ENCODE measurements at places on chromosomes 3 and 15. TPM values are rescaled to one million over a fixed set of nuclear protein-coding genes. Genes with fewer than 3 reads are reported as not detected.

DNA sequence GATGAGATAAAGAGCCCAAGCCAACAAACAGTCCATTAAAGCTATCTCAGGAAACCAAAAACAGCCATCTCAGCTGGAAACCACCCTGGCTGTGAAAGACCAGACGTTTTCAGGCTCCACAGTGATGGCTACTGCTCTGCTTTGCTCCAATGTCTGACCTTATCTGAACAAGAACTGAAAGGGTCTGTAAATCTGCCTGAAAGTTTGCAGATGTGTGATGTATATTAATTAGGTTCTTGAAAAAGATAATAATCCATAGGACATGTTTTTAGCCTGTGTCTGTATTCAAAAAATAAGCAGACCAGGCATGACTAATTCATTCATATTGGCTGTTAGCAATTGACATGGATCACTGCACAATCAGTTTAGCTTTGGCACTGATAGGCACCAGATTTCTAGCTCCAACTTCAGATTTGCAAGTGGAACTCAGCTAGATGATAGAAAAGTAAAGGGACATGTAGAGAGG is 611.4 kb upstream of the NAALADL2 start:
- no peak for DNase-seq
- no peak overlapping the region for H3K27ac ChIP-seq
- no peaks in the 10 kb centered on the region for H3K36me3 ChIP-seq
- H3K4me3 ChIP-seq, result no peak overlapping the region
- H3K4me1 ChIP-seq, result peaks cover 6% of the 10 kb centered on the region

The DCUN1D1 gene
- total RNA-seq, result 13.4 TPM

The ABI3BP gene
- total RNA-seq, result 46.8 TPM

The CCR8 gene
- total RNA-seq, result not detected

- no peaks in the 10 kb centered on the region for H3K27me3 ChIP-seq
- no peak overlapping the region for H3K4me3 ChIP-seq
- no peaks in the 10 kb centered on the region for H3K36me3 ChIP-seq
- no peak overlapping the region for H3K27ac ChIP-seq
- no peak for DNase-seq
These were observed 11.9 kb downstream of the ABHD6 start for GRCh38 chr3:58249358-58250092.

The PROK2 gene
- not detected for total RNA-seq

GRCh38 chr3:181252631-181253030 is 263.1 kb upstream of the DNAJC19 start:
- no peaks in the 10 kb centered on the region for H3K27me3 ChIP-seq
- no peak overlapping the region for H3K27ac ChIP-seq
- H3K36me3 ChIP-seq, result no peaks in the 10 kb centered on the region

The CCR1 gene
- 27.7 TPM for total RNA-seq

- H3K4me3 ChIP-seq, result no peak overlapping the region
- H3K27me3 ChIP-seq, result no peaks in the 10 kb centered on the region
- H3K36me3 ChIP-seq, result no peaks in the 10 kb centered on the region
- no peak overlapping the region for H3K27ac ChIP-seq
- no peak for DNase-seq
These were observed 240.0 kb upstream of the SEMA6D start for GRCh38 chr15:47477341-47477740.

DNA sequence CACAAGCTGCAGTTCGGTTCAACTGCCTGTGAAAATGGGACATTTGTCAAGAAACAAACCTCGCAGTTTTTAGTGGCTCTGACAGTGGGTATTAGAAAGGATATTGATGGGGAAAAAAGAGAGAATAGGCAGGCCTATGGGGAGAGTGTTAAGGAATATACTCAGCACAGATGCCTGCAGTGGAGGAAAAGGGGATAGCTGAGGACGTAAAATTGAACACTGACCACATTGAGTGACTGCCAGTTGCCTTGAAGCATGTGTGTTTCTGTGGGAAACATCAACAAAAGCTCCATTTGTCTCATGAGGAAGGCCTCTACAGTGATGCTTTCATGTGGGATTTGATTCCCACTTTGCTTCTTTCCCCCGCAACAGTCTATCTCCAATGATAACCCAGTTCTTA is 1042.1 kb downstream of the TUSC7 start:
- no peak overlapping the region for H3K4me3 ChIP-seq
- H3K36me3 ChIP-seq, result no peaks in the 10 kb centered on the region
- no peak for DNase-seq

DNA sequence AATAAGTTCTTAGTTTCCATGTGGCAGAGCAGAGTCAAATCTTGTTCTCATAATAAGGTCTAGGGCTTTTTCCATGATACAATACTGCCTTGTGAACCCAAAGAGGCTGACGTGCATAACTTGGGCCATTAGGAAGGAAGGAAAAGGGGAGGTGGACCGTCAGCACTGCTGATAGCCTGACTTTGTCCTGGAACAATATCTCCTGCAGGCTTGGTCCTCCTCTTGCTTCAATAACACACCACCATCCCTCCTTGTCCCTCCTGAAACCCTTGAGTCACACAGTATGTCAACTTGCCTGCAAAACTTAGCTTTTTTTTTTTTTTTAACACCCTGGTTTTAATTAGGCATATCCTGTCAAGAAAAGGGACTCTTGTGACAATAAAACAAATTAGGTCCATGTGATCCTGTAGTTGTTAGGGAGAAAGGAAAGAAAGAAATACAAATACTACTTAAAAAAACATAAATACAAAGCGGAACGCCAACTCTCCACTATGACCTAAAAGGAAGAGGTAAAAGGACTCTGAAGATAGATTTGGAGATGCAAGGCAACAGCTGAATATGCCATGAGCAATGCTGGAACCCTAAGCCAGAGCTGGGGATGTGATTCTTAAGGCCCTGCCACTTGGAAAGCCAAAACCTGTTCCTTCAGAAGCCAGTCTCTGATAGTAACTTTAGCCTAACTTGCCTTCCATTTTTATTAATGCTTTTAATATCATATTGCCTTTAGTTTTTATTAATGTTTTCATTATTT is 67.0 kb downstream of the WWTR1 start:
- H3K27ac ChIP-seq, result peak overlapping the region; percentile 43
- peaks cover 82% of the 10 kb centered on the region for H3K4me1 ChIP-seq
- DNase-seq, result no peak
- H3K4me3 ChIP-seq, result no peak overlapping the region
- H3K27me3 ChIP-seq, result no peaks in the 10 kb centered on the region
- H3K36me3 ChIP-seq, result no peaks in the 10 kb centered on the region

The RAB6B gene
- 4.0 TPM for total RNA-seq

The C3orf49 gene
- not detected for total RNA-seq

The CISH gene
- total RNA-seq, result 13.3 TPM

GRCh38 chr15:53875139-53875538 is 103.1 kb upstream of the UNC13C start:
- DNase-seq, result no peak
- no peaks in the 10 kb centered on the region for H3K36me3 ChIP-seq
- H3K27me3 ChIP-seq, result no peaks in the 10 kb centered on the region
- H3K4me1 ChIP-seq, result no peaks in the 10 kb centered on the region
- no peak overlapping the region for H3K4me3 ChIP-seq
- no peak overlapping the region for H3K27ac ChIP-seq

DNA sequence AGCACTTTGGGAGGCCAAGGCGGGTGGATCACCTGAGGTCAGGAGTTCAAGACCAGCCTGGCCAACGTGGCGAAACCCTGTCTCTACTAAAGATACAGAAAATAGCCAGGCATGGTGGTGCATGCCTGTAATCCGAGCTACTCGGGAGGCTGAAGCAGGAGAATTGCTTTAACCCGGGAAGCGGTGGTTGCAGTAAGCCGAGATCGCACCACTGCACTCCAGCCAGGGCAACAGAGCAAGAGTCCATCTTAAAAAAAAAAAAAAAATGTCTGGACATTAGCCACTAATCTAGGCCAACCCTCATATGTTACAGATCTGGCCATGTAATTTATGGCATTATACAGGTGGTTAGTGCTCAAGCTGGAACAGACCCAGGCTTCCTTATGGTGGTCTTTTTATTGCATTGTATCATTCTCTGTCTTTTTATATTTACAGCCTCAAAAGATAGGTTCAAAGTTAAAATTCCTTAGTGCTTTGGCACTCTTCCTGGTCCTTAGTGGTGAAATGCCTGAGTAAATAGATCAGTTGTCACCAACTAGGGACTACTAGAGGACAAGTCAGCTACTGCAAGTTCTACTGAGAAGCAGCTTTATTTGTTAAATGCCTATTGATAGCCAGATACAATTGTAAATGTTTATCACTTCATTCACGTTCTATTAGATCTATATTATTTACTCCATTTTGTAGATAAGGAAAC is 16.0 kb downstream of the STARD9 start:
- H3K4me1 ChIP-seq, result peaks cover 53% of the 10 kb centered on the region
- no peaks in the 10 kb centered on the region for H3K36me3 ChIP-seq
- peak overlapping the region; percentile 79 for H3K27ac ChIP-seq
- DNase-seq, result no peak

GRCh38 chr3:148962513-148962912 is 28.8 kb upstream of the GYG1 start:
- H3K4me3 ChIP-seq, result no peak overlapping the region
- no peak for DNase-seq
- no peaks in the 10 kb centered on the region for H3K27me3 ChIP-seq
- no peak overlapping the region for H3K27ac ChIP-seq
- H3K4me1 ChIP-seq, result no peaks in the 10 kb centered on the region

The PAQR5 gene
- 6.1 TPM for total RNA-seq

DNA sequence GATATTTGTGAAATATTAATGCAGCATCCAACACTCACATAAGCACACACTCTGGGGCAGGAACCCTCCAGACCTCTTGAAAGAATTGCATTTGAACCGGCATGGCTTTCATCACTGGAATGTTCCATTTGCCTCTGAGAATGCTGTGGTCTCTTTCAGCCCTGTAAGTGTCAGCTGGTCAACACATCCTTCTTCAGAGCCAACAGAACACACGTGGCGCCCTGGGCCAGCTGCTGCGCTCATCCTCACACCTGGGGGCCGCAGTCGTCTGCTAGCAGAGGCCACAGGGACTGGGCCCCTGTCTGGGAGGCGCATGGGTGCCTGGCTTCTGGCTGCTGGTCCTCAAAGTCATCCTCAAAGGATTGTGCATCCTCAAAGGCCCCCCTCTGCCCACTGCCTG is 71.4 kb upstream of the HERC1 start:
- no peak overlapping the region for H3K4me3 ChIP-seq
- H3K27ac ChIP-seq, result no peak overlapping the region
- H3K4me1 ChIP-seq, result peaks cover 14% of the 10 kb centered on the region

DNA sequence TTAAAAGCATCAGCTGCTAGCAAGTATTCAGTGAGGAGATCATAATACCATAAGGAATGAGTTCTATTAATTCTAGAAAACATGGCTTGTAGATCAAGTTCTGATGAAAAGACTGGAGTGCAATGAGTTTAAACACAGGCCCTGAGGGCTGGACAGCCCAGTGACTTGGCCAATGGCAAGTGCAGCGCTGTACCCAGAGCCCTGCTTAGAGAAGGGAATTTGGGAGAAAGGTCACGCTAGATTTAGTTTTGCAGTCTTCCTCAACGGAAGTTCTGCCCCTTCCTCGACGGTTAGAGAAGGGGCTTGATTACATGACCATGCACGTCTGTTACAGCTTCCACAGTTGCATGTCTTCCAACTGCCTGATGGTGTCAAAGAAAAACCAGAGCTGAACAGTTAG is 4.0 kb downstream of the TMEM212 start:
- no peaks in the 10 kb centered on the region for H3K27me3 ChIP-seq
- peaks cover 10% of the 10 kb centered on the region for H3K4me1 ChIP-seq
- no peaks in the 10 kb centered on the region for H3K36me3 ChIP-seq

The AP3B2 gene
- not detected for total RNA-seq

DNA sequence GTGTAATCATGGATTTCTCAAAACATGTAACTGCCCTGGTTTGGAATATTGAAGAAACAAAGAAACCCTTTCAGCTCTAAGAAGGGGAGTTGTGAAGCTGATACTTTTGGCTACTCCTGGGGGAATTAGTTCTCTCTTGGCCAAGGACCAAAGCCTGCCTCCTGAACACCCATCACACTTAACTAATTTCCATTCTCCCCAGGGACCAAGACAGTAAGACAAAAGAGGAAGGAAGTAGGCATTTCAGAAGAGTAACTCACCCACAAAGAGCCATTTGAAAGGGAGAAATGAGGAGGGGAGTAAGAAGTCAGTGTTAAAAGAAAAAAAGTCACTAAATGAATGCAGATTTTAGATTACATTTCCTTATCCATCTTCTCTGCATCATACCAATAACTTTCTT is 328.0 kb upstream of the SOX2 start:
- H3K27me3 ChIP-seq, result no peaks in the 10 kb centered on the region
- H3K27ac ChIP-seq, result no peak overlapping the region
- no peak for DNase-seq
- no peaks in the 10 kb centered on the region for H3K36me3 ChIP-seq
- H3K4me1 ChIP-seq, result no peaks in the 10 kb centered on the region

- H3K27ac ChIP-seq, result no peak overlapping the region
- H3K4me3 ChIP-seq, result no peak overlapping the region
- no peaks in the 10 kb centered on the region for H3K27me3 ChIP-seq
- H3K36me3 ChIP-seq, result no peaks in the 10 kb centered on the region
- H3K4me1 ChIP-seq, result peaks cover 15% of the 10 kb centered on the region
These were observed 60.2 kb upstream of the LCTL start for GRCh38 chr15:66625974-66626373.

DNA sequence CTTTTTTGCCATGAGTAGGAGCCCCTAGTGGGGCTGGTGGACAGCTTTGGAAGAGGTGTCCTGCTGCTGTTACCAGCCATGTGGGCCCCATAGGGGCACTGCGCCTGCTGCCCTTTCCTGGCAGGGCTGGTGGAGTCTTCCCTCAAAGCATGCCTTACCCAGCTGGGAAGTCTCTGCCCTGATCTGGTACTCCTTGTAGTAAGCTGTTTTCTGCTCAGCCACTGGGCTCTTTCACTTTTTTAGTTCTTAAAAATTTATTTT is 26.2 kb downstream of the HMCES start:
- no peak overlapping the region for H3K4me3 ChIP-seq
- peaks cover 11% of the 10 kb centered on the region for H3K4me1 ChIP-seq

DNA sequence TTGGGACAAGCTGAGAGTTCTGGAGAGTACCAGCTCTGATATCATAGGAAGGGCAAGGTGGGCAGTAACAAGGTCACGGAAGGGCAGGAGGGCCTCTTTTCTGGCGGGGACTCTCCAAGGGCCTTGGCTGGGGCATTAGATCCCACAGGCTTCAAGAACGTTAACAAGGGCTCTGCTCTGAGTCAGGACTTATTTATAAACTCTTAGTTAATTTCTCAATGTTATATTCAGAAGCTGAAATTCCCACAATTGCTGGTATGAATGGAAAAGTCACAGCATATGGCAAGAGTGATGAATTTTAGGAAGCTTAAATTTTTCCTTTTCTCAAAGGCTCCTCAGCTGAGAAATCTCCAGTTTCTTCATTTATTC is 320.2 kb upstream of the TBC1D5 start:
- H3K4me1 ChIP-seq, result no peaks in the 10 kb centered on the region
- no peaks in the 10 kb centered on the region for H3K27me3 ChIP-seq
- no peak overlapping the region for H3K27ac ChIP-seq
- no peak overlapping the region for H3K4me3 ChIP-seq
- no peaks in the 10 kb centered on the region for H3K36me3 ChIP-seq

- no peaks in the 10 kb centered on the region for H3K36me3 ChIP-seq
- DNase-seq, result no peak
- H3K4me3 ChIP-seq, result no peak overlapping the region
- H3K27ac ChIP-seq, result no peak overlapping the region
These were observed 325.3 kb downstream of the THSD4 start for GRCh38 chr15:71440489-71441110.

The HES1 gene
- total RNA-seq, result 29.3 TPM

- H3K4me1 ChIP-seq, result no peaks in the 10 kb centered on the region
- DNase-seq, result no peak
- no peaks in the 10 kb centered on the region for H3K27me3 ChIP-seq
- no peak overlapping the region for H3K27ac ChIP-seq
These were observed 66.4 kb downstream of the PRTG start for GRCh38 chr15:55676507-55676906.
